ENCODE measurements at places on chromosomes 7 and 10.

GRCh38 chr7:112116894-112117293 is 89.3 kb downstream of the DOCK4 start:
- no peak for DNase-seq

GRCh38 chr7:22066522-22066921 is 120.8 kb upstream of the CDCA7L start:
- DNase-seq = no peak

- DNase-seq = no peak
Measured at GRCh38 chr7:5567790-5568189, 144.2 kb upstream of the TNRC18 start.

DNA sequence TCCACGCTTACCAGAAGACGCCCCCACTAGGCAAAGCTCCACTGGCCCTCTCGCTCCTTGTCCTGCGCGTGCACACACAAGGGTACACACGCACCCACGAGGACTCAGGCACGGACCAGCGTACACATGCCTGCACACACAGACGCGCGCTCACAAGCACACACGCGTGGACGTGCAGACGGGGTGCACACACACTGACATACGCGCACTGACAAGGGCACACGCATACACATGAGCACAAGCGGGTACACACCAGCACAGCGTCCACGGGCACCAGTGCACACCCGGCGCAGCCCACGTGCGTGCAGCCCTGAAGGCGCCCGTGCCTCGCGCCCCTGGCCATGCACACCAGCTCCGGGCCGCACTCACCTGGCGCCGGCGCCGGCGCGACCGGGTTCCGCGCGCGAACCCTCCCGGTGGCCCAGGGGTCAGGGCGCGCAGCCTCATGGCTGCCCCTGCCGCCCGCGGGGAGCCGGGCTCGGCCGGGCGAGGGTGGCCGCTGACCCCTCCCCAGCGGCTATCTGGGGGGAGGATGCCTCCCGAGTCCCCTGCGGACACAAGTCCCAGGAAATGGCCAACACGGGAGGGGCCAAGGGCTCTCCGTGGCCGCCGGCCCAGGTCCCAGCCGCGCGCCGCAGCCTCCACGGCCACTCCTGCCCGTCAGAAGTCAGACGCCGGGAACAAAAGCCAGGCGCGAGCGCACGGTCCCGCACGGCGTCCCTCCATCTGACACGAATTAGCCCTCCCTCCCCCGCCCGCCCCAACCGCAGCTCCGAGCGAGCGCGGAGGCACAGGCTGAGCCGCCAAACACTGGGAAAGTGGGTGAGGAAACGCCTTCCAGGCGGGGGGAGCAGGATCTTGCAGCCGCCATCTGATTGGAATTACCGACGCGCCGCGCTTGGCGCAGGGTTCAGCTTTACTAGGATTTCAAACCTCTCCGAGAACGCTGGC is 45.0 kb downstream of the TNS3 start:
- DNase-seq = no peak
